Tongue (tissue), 3 donors: ENCODE measurements at places on chromosomes 13 and 19. TPM values are rescaled to one million over a fixed set of nuclear protein-coding genes. Genes with fewer than 3 reads are reported as not detected.

DNA sequence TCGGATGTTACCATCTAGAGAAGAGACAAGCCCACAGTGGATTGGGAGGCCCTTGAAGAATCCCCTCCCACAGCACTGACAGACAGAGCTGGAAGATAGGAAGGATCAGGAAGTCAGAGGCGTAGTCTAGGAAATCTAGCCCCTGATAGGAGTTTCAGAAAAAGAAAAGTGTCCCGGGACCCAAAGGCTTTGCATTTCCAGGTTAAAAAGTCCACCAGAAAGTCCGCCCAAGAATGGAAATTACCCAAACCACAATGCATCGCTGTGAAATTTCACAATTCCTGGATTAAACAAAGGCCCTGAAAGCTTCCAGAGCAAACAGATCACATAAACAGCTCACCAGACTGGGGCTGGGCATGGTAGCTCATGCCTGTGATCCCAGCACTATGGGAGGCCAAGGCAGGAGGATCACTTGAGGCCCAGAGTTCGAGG lies 146.9 kb downstream of the KDM4B start:
- no peak for DNase-seq

DNA sequence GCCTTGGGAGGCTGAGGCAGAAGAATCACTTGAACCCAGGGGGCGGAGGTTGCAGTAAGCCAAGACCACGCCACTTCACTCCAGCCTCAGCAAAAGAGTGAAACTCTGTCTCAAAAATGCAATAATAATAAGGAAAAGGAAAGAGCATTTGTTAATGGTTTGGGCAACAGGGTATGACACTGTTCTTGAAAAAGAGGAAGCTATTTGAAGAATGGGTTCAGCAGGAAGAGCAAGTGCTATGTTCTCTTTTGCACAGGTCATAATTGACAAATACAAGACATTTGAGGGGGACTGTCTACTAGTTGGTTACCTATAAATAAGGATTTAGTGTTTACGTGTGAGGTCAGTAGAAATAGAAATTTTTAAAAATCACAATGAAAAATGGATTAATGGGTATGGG lies 218.3 kb downstream of the DCT start:
- no peak for DNase-seq

DNA sequence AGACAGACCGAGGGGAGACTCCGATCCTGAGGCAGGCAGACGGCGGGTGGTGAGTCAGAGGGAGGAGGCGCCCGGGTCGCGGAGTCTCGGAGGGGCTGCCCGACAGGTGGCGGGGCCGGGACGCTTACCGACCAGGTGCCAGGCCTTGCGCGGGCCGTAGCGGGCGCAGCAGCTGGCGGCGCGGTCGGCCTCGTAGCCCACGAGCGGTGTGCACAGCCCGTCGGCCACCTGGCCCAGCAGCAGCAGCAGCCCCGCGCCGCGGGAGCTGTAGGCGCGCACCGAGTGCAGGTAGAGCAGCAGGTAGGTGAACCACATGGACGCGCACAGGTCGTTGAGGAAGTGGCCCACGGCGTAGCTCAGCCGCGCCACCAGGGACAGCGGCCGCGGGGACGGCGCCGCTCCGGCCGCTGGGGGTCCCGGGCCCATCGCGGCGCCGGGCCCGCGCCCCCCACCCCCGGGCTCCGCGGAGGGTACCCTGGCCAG lies 367 bp downstream of the MFSD12 start:
- no peak for DNase-seq

DNA sequence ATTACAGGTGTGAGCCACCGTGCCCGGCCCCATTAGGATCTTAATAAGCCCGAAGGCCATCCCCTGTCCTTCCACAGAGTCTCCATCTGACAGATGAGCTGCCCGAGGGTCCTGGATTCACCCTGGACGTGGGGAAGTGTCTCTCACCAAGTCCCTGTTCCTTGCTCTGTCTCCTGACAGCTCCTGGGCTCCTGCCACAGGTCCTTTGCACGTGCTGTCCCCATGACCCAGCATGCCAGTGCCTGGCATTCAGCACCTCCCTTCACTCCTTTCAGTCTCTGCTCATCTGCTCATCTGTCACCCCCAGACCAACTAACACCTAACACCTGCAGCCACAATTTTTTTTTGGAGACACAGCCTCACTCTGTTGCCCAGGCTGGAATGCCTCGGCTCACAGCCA lies 14.5 kb downstream of the CERS1 start:
- DNase-seq: no peak

GRCh38 chr13:46641274-46642081 lies 88.5 kb downstream of the LRCH1 start:
- peak; percentile 34 for DNase-seq

GRCh38 chr13:67489016-67489415 lies 258.9 kb upstream of the PCDH9 start:
- DNase-seq: no peak

DNA sequence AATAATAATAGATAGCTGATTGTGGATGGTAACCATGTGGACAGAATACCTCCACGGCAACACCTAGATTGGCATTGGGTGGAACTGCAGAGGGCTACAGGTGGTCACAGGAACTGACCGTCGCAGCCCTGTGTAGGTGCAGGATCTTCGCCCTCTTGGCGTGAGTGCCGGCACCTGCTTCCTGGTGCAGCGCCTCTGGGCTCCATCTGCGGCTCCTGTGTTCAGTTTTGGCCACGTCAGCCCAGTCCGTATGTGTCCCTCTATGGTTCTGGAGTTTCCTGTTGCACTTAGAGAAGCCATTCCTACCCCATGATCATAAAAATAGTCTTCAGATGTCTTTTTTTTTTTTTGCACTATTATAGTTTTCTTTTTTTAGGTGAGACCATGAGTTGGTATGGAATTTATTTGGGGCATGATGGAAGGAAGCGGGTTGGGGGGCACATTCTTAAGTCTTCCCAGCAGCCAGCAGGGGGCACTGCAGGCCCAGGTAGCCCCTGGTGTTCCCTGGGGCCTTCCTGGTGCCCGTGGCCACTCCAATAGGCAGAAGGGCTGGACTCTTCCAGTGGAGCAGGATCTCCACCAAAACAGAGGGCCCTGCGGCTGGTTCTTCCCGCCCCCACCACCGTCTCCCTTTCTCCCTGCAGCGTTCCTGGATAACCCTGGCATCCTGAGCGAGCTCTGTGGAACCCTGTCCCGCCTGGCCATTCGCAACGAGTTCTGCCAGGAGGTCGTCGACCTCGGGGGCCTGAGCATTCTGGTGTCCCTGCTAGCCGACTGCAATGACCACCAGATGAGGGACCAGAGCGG lies 10.1 kb upstream of the SLC25A42 start:
- peak; percentile 70 for DNase-seq

ZNF285 gene
- 6.6 TPM for total RNA-seq

- DNase-seq: peak; percentile 43
Observed at GRCh38 chr19:43504426-43505185, at the start of gene PHLDB3. PHLDB3 (minus strand) TSS chr19:43504746; CDS start chr19:43504118, 628 bp downstream.

SLC17A7 gene
- 1.4 TPM for total RNA-seq

PPFIA3 gene
- total RNA-seq: 9.7 TPM

PROZ gene
- not detected for total RNA-seq

- DNase-seq: no peak
Observed at GRCh38 chr13:96082640-96083039, 7.3 kb upstream of the HS6ST3 start.

- DNase-seq: peak; percentile 98
Observed at GRCh38 chr19:2041683-2042484, 9.2 kb downstream of the MKNK2 start.

DCT gene
- total RNA-seq: 0.62 TPM

GRCh38 chr13:63731896-63732295 lies 2316.2 kb upstream of the PCDH20 start:
- DNase-seq: no peak

- peak; percentile 41 for DNase-seq
Observed at GRCh38 chr19:52336791-52337381, 843 bp downstream of the ZNF610 start.

PTGIR gene
- total RNA-seq: 4.5 TPM

GRCh38 chr19:50198431-50199258 lies 4.8 kb upstream of the MYH14 start:
- DNase-seq: peak; percentile 68

- no peak for DNase-seq
Observed at GRCh38 chr13:98664924-98665637, 87.4 kb downstream of the SLC15A1 start.

KLF16 gene
- total RNA-seq: 5.0 TPM

DNA sequence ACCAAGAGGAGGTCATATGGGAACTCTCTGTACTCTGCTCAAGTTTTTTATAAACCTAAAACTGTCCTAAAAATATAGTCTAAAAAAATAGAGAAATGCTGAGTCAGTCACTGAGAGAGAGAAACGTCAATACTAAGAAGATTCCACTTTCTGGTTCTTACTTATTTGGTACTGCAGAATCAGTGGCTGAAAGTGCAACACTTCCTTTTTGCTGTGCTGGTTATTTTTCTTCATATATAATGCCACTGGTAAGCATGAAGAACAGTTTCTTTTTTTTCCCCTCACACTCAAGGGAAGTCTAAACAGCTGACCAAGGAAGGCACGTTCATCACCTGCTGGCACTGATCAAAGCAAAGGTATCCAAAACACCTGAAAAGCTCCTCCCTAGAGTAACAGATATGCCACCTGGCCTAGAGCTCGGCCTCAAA lies 44.3 kb upstream of the N4BP2L1 start:
- DNase-seq: no peak

DNA sequence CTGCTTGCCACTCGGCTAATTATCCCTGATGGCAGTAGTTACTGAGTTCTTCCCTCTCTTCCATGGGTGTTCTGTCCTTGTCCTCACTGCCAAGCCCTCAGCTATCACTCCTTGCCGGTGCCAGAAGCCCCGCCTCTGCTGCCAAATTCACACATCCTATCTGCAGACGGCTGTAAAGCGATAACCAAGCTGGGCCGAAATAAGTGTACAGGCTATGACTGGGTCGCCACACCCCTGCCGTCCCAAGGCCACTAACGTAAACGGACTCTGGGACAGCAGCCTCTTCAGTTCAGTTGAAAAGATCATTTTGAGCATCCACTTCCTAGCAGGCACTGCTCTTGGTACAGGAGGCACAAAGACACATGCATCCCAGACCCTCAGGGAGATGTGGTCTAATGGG lies 13.3 kb downstream of the SLC7A1 start:
- no peak for DNase-seq

- DNase-seq: peak; percentile 20
Observed at GRCh38 chr13:53144826-53145225, 116.2 kb downstream of the OLFM4 start.

DNA sequence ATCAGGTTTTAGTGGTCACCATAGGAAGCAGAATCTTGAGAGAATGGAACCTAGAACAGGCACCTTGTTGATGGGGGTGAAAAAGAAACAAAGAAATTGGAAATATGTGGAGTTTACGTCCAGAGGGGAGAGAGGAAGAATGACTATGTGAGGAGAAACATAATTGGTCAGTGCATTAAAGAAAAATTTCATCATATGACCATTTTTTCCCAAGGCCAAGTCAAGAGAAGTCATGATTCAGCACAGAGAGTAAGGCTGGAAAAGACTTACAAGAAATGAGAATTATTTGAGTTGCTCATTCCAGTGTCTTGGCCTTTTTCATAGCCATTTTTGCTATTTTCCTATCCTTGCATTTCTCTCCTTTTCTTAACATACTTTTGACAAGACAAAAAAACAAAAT lies 421.7 kb downstream of the EFNB2 start:
- no peak for DNase-seq

DNA sequence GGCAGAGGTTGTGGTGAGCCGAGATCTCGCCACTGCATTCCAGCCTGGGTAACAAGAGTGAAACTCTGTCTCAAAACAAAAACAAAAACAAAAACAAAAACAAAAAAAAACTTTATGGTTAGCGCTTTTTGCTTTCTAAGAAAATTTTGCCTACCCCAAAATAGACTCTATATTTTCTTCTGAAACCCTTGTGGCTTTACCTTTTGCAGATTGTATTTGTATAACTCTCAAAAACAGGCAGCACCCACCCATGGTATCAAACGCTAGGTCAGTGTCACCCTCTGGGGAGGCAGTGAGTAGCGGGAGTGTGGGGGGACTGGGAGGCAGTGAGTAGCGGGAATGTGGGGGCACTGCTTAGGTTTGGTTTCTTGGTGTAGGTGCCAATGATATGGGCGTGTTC lies 7.5 kb upstream of the SLC39A3 start:
- no peak for DNase-seq

GRCh38 chr19:45792470-45793177 lies at the start of gene DMWD:
DMWD (minus strand) TSS chr19:45792845; CDS start chr19:45792756, 89 bp downstream.
- DNase-seq: peak; percentile 100

GRCh38 chr13:60061737-60062136 lies 102.0 kb downstream of the DIAPH3 start:
- no peak for DNase-seq

- no peak for DNase-seq
Observed at GRCh38 chr13:34357435-34358232, 539.7 kb downstream of the RFC3 start.

DNA sequence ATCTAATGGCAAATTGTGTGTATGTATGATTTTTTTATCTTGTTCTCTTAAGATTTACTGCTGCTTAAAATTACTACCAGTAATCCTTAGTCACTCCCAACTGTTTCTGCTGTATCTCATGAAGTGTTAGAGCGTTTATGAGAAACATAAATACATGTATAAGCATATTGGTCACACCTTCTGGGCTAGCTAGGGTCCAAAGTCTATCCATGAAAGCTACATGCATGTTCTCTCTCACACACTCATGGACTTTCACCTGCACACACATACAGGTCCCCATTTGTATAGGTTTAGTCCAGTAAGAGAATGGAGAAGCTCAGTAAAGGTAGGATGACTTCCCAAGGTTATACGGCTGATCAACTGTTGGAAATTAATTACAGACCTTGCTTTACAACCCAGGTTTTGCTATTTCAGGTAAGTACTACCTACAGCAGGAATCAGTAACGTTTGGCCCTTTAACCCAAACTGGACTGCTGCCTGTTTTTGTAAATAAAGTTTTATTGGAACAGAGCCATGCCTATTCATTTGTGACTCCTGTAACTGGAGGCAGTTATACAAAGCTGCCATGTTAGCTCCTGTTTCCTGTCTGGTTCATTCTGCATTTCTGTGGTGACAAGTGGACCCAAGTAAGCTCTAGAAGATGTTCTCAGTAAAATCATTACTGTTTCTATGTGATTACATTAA lies 15.3 kb downstream of the METTL21C start:
- no peak for DNase-seq

KEAP1 gene
- 67.5 TPM for total RNA-seq

DNA sequence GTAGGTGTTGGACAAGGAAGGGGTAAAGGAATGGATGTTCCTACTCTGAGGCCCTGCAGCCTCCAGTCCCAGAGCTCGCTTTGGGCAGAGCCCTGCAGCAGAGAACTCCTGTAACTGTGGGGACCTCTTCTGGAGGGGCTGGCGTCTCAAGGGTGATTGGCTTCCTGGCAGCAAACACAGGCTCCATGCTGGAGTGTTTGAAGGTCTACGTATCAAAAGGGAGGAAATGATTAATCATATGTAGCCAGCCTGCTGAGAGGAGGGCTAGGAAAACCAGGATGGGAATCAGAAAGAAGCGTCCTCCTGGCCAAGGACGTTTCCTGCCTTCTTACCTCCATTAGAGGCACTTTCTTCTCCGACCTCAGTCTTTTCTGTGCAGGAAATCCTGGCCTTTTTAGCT lies 208.5 kb downstream of the TSHZ3 start:
- no peak for DNase-seq

CEACAM3 gene
- total RNA-seq: not detected

- peak; percentile 57 for DNase-seq
Observed at GRCh38 chr19:3665681-3666544, 34.4 kb downstream of the PIP5K1C start.

CFAP97D2 gene
- not detected for total RNA-seq
